ENCODE measurements at places on chromosomes 6 and 20. TPM values are rescaled to one million over a fixed set of nuclear protein-coding genes. Genes with fewer than 3 reads are reported as not detected.

Gene ME1
- total RNA-seq = 32.6 TPM

Gene FUCA2
- total RNA-seq = 43.0 TPM

Gene SAMD5
- total RNA-seq = 0.85 TPM

Gene UBR2
- 34.8 TPM for total RNA-seq

Gene SLC22A2
- total RNA-seq = 1.7 TPM

Gene BFSP1
- 1.3 TPM for total RNA-seq

Gene SPATS1
- not detected for total RNA-seq

Gene HDGFL1
- not detected for total RNA-seq

Gene FITM2
- 11.5 TPM for total RNA-seq

Gene TFAP2D
- total RNA-seq = 0.46 TPM

Gene LY6G5C
- total RNA-seq = 0.85 TPM

Gene MOG
- not detected for total RNA-seq

Gene ECT2L
- total RNA-seq = not detected

Gene COL19A1
- total RNA-seq = 2.6 TPM

Gene SAMD10
- total RNA-seq = 3.6 TPM

Gene ZC2HC1B
- not detected for total RNA-seq

Gene TTBK1
- not detected for total RNA-seq

Gene PBOV1
- total RNA-seq = not detected

Gene ITPR3
- 24.6 TPM for total RNA-seq

Gene AGER
- total RNA-seq = 0.30 TPM

Gene KCNK15
- total RNA-seq = 4.8 TPM

Gene NUDT3
- total RNA-seq = 15.7 TPM

Gene MYLK4
- 0.43 TPM for total RNA-seq

Gene NCOA6
- 7.5 TPM for total RNA-seq

Gene CD24
- total RNA-seq = 3.3 TPM

Gene TSHZ2
- total RNA-seq = 3.1 TPM

Gene TCP11
- total RNA-seq = 0.07 TPM

Gene SLC12A5
- total RNA-seq = 0.07 TPM

Gene E2F1
- total RNA-seq = 4.3 TPM

Gene CFAP206
- total RNA-seq = 0.59 TPM

Gene THBD
- total RNA-seq = 52.5 TPM

Gene FGD2
- not detected for total RNA-seq

Gene MICB
- total RNA-seq = 15.8 TPM

Gene PROKR2
- total RNA-seq = not detected

Gene ATG5
- total RNA-seq = 32.3 TPM

Gene MDFI
- total RNA-seq = 0.33 TPM

Gene TMEM244
- not detected for total RNA-seq

Gene GPR6
- not detected for total RNA-seq

Gene MUC22
- not detected for total RNA-seq

Gene TEAD3
- total RNA-seq = 16.2 TPM

Gene CGAS
- 3.3 TPM for total RNA-seq

Gene SLC17A9
- total RNA-seq = 25.4 TPM

Gene CLVS2
- not detected for total RNA-seq

Gene GHRH
- not detected for total RNA-seq

Gene PTGIS
- 121 TPM for total RNA-seq

Gene HLA-F
- total RNA-seq = 2.9 TPM

Gene ZFP57
- 0.07 TPM for total RNA-seq

Gene NKAPL
- total RNA-seq = 1.7 TPM

Measured in smooth muscle cell of the pulmonary artery (primary cell).